Cardiac muscle cell (in vitro differentiated cells and primary cell): ENCODE measurements at places on chromosomes 11 and 22.

GRCh38 chr11:72972496-72973128, 158.4 kb downstream of the ATG16L2 start:
- peak; percentile 69 for DNase-seq

DNA sequence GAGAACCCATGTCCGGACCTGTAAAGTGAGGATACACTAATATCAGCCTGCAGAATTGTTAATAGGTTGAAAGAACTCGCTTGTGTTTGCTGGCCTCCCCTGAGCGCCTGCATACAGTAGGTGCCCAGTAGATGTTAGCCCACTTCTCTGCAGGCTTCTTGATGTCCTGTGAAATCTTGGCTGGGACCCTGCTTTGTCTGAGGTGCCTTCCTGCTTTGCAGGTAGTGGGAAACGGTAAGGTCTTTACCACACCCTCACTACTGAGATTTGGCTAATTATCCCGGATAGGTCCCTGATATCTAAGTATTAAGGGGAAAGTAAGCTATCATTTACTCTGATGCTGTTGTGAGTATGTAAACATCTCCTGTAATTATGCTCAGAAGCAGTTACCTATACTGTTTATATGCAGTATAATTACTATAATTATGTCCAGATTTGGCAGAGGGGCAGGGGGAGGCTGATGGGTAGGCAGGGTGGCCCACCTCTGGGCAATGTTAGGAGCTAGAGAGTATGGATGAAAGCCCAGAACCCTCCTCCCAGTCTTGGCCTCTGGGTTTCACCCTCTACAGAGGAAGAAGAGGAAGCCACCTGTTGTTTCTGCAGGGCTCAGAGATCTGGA, 1.2 kb upstream of the ARRB1 start:
- DNase-seq: no peak

DNA sequence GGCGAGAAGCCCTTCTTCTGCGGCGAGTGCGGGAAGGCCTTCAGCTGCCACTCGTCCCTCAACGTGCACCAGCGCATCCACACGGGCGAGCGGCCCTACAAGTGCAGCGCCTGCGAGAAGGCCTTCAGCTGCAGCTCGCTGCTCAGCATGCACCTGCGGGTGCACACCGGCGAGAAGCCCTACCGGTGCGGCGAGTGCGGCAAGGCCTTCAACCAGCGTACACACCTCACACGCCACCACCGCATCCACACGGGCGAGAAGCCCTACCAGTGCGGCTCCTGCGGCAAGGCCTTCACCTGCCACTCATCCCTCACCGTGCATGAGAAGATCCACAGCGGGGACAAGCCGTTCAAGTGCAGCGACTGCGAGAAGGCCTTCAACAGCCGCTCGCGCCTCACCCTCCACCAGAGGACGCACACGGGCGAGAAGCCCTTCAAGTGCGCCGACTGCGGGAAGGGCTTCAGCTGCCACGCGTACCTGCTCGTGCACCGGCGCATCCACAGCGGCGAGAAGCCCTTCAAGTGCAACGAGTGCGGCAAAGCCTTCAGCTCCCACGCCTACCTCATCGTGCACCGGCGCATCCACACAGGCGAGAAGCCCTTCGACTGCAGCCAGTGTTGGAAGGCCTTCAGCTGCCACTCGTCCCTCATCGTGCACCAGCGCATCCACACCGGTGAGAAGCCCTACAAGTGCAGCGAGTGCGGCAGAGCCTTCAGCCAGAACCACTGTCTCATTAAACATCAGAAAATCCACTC, 12.2 kb downstream of the ZNF74 start:
- DNase-seq: no peak

- no peak for DNase-seq
Measured at GRCh38 chr11:22774716-22775115, 54.9 kb downstream of the SVIP start.

DNA sequence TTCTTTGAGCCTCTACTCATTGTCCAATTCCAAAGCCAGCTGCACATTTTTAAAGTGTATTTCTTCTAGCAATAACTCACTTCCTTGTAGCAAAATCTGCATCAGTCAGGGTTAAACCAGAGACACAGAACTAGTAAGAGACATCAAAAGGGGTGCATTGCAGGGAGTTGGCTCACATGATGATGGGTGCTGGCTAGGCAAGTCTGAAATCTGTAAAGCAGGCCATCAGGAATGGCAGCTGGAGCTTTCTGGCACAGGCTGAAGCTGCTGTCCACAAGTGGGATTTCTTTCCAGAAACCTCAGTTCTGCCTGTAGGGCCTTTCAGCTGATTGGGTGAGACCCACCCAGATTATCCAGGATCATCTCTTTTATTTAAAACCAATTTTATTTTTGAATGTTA, 698.1 kb downstream of the NTM start:
- no peak for DNase-seq

DNA sequence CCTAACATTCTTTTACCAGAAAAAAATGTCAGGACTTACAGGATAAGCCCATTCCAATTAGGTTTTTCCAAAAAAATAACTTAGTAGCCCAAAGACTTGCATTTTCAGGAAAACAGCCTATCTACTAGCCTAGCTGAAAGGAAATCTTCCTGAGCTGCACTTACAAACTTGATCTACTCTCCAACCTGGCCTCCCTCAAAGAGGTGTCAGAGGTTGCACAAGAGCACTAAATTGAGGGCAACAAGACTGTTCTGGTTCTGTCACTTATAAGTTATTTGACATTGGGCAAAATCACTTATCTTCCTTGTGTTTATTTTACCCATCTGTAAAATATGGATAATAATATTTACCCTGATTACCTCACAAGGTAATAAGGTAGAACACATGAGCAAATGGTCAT, 7.9 kb upstream of the SOX6 start:
- no peak for DNase-seq

GRCh38 chr22:45670981-45671782, 452 bp upstream of the ATXN10 start:
- DNase-seq: no peak

DNA sequence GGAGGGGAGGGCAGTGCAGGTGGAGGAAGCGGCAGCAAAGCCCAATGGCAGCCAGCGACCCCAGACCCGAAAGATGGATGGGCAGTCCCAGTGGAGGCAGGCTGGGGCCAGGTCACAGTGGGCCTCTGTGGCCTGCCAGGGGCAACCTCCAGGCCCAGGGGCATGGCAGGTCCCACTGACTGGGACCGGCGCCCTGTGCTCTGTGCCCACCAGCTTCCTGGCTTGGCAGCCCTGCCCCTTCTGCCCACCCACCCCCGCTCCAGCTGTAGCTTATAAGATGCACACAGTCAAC, 4.3 kb upstream of the KCNK7 start:
- DNase-seq: no peak

DNA sequence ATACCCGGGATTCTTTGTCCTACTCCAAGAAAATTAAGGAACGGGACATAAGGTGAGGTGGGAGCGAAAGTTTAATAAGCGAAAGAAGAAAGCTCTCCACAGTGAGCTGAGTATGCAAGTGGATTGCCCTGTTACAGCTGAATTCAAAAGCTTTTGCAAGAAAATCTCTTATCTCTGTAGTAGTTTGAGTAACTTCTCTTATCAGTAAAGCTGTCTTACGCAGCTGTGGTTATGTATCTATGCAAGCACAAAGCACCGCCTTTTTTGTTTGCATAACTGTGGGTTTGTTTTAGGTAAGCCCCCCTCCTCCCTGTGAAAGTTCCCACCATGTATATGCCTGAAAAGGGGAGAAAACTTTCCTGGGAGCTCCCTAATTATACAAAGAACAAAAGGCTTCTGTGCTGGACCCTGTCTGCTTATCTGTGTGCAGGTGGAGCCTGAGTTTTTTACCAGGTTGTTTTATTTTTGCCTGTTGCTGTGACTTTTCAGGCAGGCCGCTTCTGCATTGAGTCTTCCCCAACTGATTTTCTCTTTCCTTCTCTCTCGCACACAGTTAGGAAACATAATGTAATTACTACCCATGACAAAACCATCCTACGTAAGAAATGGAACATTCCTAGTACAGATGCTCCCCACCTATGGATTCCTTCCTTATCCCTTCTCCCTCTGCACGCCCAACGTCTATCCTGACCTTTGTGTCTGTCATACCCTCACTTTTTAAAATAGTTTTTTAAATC, 837 bp upstream of the PLAAT5 start:
- peak; percentile 96 for DNase-seq

- no peak for DNase-seq
Measured at GRCh38 chr22:21931056-21931455, 21.6 kb downstream of the PPM1F start.

DNA sequence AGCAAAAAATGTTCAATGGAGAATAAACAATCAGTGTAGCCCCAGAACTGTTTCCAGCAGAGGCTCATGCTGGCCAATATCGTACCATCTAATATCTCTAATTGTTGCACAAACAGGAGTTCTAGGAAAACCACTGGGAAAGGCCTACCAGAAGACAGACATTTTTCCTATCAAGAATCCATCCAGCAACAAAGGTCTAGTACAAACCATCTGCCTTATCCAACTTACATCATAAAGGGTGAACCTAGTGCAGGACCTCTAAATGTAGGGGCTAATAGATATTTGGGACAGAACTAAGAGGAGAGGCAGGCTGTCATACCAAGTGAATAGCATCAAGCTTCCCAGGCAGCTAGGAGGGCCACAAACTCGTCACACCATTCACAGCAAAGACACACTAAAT, 18.7 kb downstream of the PAX6 start:
- DNase-seq: no peak

DNA sequence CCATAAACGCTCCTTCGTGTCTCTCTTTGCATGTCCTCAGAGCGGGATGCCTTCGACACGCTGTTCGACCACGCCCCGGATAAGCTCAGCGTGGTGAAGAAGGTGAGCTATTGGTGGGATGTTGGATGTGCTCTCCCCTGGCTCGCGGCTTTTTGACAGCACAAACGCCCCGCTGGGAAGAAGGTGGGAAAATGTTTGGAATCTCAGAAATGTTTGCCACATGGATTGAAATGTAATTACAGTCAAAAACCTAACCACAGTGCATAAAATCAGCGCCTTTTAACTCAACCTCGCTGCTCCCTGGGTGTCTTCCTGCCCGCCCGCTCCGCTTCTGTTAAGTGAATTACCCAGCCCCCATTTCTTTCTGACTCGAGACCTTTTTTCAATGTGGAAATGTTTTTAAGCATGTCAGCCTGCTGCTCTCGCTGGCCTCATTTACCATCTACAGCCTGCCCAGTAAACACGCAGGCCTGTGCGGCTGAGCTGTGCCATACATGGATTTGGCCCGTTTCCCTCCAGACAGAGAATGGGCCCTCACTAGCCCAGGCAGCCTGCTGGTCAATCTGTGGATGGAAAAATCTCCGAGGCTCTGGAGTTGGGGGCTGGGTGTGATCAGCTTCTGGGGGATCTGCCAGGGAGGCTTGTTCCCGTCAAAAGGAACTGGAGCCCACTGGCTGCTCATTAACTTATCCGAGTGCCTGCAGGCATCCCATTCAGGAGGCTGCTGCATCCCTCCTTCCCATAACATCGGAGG, 32.7 kb upstream of the PARVG start:
- peak; percentile 54 for DNase-seq

- peak; percentile 44 for DNase-seq
Measured at GRCh38 chr11:12897867-12898266, 111.2 kb upstream of the RASSF10 start.
